ENCODE measurements at places on chromosomes 6 and 20.

- H3K4me3 ChIP-seq: no peak overlapping the region
- no peak overlapping the region for H3K27ac ChIP-seq
- H3K27me3 ChIP-seq: no peaks in the 10 kb centered on the region
- DNase-seq: no peak
- no peaks in the 10 kb centered on the region for H3K36me3 ChIP-seq
These were observed 303.8 kb upstream of the THEMIS start for GRCh38 chr6:128204616-128205015.

DNA sequence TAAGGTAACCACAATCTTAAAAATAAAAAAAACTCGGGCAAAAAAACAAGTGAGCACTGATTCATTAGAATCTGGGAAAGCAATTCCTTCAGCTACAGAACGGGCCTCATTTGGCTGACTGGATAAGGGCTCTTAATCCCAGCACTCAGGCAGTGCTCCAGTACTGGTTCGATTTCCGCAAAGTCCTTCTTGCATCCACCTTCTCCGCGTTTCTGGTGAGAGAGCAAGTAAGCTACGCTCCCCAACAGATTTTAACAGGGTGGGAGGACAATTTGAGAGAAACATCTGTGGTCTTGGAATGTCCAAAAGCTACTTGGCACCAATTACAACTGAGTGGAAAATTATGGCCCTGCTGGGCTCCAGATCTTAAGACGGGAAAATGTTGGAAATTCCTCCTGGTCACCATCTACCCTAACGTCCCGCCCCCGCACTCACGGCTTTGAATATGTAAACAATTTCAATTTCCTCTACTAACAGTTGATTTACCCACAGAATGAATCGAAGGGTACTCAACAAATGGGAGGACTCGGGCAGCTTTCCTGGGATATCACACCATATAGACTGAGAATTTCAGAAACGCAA is 18.1 kb upstream of the ZSCAN9 start:
- H3K36me3 ChIP-seq: peaks cover 15% of the 10 kb centered on the region
- peaks cover 30% of the 10 kb centered on the region for H3K4me1 ChIP-seq
- peak overlapping the region; percentile 83 for H3K4me3 ChIP-seq
- DNase-seq: no peak

- no peak for DNase-seq
- no peak overlapping the region for H3K4me3 ChIP-seq
- peaks cover 10% of the 10 kb centered on the region for H3K36me3 ChIP-seq
These were observed 661 bp downstream of the FNDC11 start for GRCh38 chr20:63554361-63555278.

- DNase-seq: no peak
- peaks cover 2% of the 10 kb centered on the region for H3K27me3 ChIP-seq
These were observed 651.8 kb downstream of the QKI start for GRCh38 chr6:164066335-164066734.

DNA sequence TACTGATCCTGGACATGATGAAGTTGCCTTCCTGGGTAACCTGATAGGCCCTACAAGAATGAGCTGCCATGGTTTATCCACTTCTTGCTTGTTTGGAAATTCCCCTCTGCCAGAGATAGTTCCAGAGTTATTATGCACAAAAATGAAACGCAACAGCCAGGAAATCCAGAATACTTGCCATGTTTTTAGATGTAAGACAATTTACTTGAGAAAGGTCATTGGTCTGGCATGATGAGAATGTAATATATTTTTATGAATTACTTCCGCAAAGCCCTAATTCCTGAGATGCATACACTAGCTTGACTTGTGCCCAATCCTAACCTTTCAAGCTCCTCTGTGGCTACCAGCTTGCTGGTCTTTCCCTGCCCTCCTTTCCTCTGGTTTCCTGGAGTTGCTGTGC is 27.9 kb upstream of the NT5E start:
- H3K4me3 ChIP-seq: no peak overlapping the region
- peaks cover 12% of the 10 kb centered on the region for H3K4me1 ChIP-seq
- no peaks in the 10 kb centered on the region for H3K27me3 ChIP-seq

DNA sequence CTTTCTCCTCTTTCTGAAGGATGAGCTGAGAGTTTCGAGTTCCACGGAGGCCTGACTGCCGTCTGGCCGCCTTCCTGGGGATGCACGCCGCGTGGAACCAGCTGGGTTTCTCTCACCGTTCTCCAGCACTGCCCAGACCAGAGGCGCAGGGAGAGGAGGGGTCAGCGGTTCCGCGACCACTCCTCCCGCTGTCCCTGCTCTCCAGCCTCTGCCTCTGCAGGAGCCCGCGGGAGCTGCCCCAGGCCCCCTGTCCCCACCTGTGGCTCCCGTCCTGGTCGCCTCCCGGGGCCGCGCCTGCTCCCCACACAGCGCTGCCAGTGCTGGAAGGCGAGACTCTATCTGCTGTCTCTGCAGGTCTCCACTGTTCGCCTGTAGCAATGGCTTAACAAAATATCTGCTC is 106.8 kb upstream of the AFDN start:
- peaks cover 31% of the 10 kb centered on the region for H3K27me3 ChIP-seq
- H3K36me3 ChIP-seq: no peaks in the 10 kb centered on the region
- no peak overlapping the region for H3K4me3 ChIP-seq
- DNase-seq: no peak
- H3K27ac ChIP-seq: no peak overlapping the region

DNA sequence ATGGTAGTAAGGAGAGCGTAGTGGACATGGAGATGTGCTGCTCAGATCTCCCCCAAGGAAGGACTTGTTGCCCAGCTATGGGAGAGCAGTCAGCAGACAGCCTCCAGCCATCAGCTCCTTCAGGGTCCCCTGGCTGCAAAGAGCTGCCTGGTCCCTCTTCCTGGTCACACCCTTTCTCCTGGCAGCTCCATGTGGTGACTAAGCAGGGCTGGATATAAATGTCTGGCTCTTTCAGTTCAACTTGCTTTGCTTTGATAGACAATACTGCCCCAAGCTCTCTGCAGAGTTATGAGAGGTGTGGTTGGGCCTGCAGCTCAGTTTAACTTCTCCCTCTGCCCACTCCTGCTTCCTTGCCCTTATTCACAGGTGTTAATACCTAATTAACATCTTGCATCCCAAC is 64.1 kb upstream of the DDR1 start:
- peak overlapping the region; percentile 30 for H3K27ac ChIP-seq
- no peak for DNase-seq
- H3K4me3 ChIP-seq: no peak overlapping the region
- peaks cover 68% of the 10 kb centered on the region for H3K36me3 ChIP-seq

DNA sequence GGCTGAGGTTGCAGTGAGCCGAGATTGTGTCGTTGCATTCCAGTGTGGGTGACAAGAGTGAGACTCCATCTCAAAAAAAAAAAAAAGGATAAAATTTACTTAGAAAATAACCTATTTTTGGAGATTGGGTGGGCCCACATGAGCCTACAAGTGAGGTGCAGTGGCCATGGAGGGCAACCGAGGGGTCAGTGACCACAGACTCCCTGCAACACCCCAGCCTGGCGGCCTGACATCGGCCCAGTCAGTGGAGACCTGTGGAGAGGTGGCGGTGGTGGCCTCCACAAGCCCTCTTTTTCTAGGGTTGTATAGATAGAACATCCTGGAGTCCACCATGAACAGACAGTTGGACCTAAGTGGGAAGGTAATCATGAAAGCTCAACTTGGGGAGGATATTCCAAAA is 52.7 kb downstream of the BTBD9 start:
- peaks cover under 1% of the 10 kb centered on the region for H3K36me3 ChIP-seq
- DNase-seq: no peak
- no peak overlapping the region for H3K4me3 ChIP-seq
- no peaks in the 10 kb centered on the region for H3K27me3 ChIP-seq
- H3K27ac ChIP-seq: no peak overlapping the region
- H3K4me1 ChIP-seq: no peaks in the 10 kb centered on the region

- peaks cover 4% of the 10 kb centered on the region for H3K36me3 ChIP-seq
- H3K4me1 ChIP-seq: no peaks in the 10 kb centered on the region
- no peak overlapping the region for H3K4me3 ChIP-seq
- H3K27me3 ChIP-seq: no peaks in the 10 kb centered on the region
These were observed 1849.3 kb upstream of the DEFB115 start for GRCh38 chr20:29408034-29408695.

DNA sequence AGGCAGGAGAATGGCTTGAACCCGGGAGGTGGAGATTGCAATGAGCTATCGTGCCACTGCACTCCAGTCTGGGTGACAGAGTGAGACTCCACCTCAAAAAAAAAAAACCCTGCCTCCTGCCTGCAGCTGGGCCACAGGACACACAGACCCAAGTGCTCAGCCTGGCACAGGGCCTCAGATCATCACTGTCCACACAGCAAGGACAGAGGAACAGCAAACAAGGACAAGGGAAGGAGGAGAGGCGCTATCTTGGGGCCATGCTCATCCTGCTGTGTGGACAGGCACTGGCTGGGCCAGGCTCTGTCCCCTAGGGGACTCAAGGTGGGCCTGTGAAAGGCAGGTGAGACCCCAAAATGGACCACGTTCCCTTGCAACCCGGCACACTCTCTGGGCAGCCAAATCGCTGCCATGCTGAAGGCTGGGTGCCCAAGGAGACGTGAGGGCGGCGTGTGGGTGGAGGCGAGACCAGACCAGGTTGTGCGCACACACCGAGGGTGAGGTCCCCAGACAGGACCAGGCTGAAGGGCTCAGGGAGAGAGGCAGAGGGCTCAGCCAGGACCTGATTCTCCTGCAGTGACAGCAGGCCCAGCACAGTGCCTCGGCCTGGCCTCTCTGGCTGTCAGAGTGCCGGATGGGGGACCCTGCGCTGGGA is 9.1 kb downstream of the UCKL1 start:
- no peak for DNase-seq
- H3K27ac ChIP-seq: peak overlapping the region; percentile 86
- H3K36me3 ChIP-seq: peaks cover 16% of the 10 kb centered on the region
- peak overlapping the region; percentile 43 for H3K4me3 ChIP-seq
- H3K27me3 ChIP-seq: no peaks in the 10 kb centered on the region

GRCh38 chr6:154058963-154059680 is 20.1 kb downstream of the OPRM1 start:
- H3K27ac ChIP-seq: no peak overlapping the region
- H3K4me3 ChIP-seq: no peak overlapping the region
- no peak for DNase-seq
- H3K4me1 ChIP-seq: no peaks in the 10 kb centered on the region
- H3K36me3 ChIP-seq: no peaks in the 10 kb centered on the region

Data from activated CD8-positive, alpha-beta T cell treated with anti-CD3 and anti-CD28 coated beads, Interleukin-2, amount 10 ng/mL, durations not matched to agents 7 days and 5 days (primary cell).